Non-pigmented ciliary epithelial cell (primary cell): ENCODE measurements at places on chromosomes 6 and 20.

- no peak for DNase-seq
These were observed 17.4 kb upstream of the SDHAF4 start for GRCh38 chr6:70549327-70549726.

GRCh38 chr20:6184086-6184485, 61.3 kb upstream of the FERMT1 start:
- DNase-seq = no peak

GRCh38 chr6:18823782-18824386, 436.7 kb downstream of the RNF144B start:
- DNase-seq = no peak

GRCh38 chr6:33440649-33441309, 13.6 kb upstream of the ZBTB9 start:
- no peak for DNase-seq

DNA sequence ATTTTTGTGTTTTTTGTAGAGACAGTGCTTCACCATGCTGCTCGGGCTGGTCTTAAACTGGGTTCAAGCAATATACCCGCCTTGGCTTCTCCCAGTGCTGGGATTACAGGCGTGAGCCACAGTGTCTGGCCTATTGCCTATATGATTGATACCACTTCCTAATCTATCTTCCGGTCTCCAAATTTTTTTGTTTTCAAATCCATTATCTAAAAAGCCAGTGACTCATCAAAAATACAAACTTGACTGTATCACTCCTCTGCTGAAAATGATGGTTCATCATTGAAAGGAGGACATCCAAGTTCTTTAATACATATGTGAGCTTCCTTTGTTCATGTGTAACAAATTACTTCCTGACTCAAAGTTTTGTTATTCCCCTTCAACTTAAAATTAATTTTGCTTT, 35.5 kb downstream of the FAM8A1 start:
- DNase-seq = no peak

- no peak for DNase-seq
These were observed 755.9 kb downstream of the KIF16B start for GRCh38 chr20:15817351-15817750.

- no peak for DNase-seq
These were observed 43.9 kb downstream of the TNFAIP3 start for GRCh38 chr6:137910843-137911456.

DNA sequence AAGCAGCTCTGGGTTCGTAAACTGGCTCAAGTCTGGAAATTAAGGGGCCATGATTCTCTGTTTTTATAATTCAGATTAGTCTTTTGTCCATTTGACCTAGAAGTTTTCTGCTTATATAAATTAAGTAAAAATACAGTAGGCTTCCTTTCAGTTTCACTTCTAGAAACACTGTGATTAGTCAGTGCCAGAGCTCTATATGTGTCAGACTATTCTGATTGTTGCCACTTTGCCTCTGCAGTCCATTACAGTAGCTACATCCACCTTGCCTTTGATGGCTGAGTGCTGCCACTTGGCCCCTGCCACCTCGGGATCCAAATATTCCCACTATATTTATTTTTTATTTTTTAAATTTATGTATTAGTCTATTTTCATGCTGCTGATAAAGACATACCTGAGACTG, 7.9 kb downstream of the ZC2HC1B start:
- no peak for DNase-seq

DNA sequence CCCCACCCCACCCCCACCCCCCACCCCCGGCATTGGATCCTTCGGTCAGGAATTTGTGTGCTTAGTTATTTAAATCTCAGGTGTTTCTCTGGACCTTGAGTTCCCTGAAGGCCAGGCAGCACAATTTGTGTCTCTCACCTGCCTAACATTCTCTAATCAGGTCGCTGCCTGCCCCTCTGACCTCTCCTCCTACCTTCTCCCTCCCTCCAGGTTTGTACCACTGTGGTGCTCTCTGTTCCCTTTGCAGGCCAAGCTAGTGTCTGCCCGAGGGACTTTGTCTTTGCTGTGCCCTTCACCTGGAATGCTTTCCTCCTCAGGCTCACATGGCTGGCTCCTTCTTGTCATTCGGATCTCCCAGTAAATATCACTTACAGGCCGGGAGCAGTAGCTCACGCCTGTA, 131.4 kb upstream of the SLC2A12 start:
- no peak for DNase-seq

- no peak for DNase-seq
These were observed 603.0 kb upstream of the NRSN1 start for GRCh38 chr6:23522792-23523547.
